ENCODE measurements at places on chromosomes 4 and X.

- peak; percentile 33 for DNase-seq
Observed at GRCh38 chrX:53716328-53717088, 30.0 kb upstream of the HUWE1 start.

GRCh38 chr4:173528378-173529321 is 1.4 kb downstream of the HAND2 start:
- DNase-seq: no peak

- DNase-seq: no peak
Observed at GRCh38 chr4:26892480-26893150, 32.0 kb downstream of the STIM2 start.

DNA sequence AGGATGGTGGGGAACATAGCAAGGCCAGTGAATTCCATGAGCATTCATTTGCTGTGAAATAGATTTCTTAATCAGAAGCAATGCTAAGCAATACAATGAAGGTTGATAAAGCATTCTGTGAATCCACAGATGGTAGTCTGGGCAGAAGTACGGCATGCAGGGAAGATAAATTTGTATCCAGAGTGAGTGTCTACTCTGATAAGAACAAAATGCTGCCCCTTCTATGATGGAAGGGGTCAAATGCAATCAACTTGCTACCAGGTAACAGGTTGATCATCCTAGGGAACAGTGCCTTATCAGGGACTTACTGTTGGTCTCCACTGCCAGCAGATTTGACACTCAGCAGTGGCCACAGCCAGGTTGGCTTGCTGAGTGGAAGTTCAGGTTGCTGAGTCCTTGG is 189.4 kb downstream of the MAB21L2 start:
- DNase-seq: no peak

DNA sequence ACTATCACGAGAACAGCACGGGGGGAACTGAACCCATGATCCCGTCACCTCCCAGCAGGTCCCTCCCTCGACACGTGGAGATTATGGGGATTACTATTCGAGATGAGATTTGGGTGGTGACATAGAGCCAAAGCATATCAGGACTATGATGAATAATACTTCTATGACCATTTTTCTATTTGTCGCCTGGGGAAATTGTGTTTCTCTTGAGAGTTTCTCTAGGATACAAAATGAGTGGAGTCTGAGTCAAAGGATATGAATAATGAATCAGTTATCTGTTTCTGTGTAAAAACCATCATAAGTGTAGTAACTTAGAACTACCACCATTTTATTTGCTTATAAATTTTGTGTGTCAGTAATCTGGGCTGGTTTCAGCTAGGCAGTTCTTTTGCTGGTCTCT is 533.0 kb upstream of the ARX start:
- DNase-seq: no peak

GRCh38 chrX:10190367-10190766 is 33.6 kb downstream of the CLCN4 start:
- no peak for DNase-seq

GRCh38 chr4:5524446-5525299 is 183.7 kb downstream of the EVC2 start:
- DNase-seq: no peak

- no peak for DNase-seq
Observed at GRCh38 chr4:152697284-152698088, 17.7 kb upstream of the TMEM154 start.

DNA sequence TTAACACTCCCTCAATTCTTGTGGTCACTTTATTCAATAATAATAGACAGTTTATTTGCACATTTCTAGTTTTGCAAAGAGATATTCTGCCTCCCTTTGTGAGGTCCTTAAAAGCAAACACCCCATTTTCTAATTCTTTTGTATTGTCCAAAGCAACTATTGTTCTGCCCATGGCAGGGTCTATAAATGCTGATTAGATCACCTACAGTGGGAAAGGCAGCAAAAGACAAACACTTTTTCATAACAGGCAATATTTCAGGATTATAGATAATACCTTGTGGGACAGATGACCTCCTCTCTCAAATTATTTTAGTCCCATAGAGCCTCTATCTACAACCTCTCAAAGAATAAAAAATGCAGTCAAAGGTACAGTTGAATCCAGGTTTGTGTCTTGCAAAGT is 28.6 kb downstream of the COMMD8 start:
- no peak for DNase-seq

- no peak for DNase-seq
Observed at GRCh38 chr4:55964046-55964445, 15.3 kb downstream of the CEP135 start.

DNA sequence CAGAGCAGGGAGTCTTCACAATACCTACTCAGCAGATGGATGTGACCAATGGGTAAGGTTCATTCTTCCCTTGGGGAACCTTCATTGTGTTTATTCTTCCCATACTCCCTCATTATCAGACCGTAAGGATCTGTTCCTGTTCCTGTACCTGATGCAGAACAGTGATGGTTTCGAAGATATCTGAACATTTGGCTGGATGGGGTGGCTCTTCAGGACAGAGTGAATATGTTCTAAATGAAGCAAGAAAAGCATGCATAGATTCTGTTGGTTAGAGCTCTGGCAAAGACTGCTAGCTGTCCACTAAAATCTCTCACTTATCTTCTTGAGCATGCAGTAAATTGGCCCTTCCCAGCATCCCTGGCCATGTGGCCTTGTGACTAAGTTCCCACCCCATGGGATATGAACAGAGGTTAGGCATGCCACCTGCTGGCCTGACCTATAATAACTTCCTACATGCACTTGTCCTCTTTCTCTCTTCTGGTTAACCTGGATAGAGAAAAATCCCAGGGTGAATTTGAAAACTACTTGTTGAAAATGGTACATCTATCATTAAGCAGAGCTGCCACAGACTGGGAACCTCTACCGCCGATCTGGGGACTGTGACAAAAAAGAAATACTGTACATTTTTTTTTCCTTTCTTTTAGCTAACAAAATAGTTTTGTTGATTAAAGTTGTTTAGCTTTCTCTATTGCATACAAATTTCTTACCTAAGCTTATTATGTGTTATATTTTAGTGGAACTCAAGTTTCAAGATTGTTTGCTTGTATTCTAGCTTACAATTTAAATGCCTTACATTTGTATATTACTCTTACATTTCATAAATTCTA is 60.0 kb upstream of the BANK1 start:
- peak; percentile 35 for DNase-seq

DNA sequence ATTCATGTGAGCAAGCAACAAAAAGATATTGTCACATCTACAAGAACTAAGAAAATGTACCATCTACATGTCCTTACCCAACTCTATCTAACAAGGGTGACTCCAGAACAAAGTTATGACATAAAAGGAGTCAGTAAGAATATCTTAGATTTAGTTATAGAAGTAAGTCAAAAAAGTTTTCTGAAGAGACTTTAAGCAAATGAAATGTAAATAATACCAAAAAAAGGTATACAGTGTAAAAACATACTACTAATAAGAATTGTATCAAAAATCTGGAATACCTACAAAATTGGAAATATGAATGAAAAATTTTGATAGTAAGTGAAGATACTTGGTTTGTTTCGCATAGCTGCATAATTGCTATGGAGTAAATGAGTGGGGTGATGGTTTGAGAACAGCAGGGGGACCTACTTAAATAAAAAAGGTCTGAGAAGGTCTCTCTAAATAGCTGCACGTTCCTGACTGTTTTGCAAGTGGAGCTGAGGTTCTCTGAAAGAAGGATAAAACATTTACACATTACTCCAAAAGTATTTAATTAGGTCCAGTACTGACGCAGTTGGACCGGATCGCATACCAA is 51.0 kb upstream of the ENPP6 start:
- DNase-seq: no peak

- DNase-seq: no peak
Observed at GRCh38 chr4:173578956-173579355, 48.9 kb upstream of the HAND2 start.

DNA sequence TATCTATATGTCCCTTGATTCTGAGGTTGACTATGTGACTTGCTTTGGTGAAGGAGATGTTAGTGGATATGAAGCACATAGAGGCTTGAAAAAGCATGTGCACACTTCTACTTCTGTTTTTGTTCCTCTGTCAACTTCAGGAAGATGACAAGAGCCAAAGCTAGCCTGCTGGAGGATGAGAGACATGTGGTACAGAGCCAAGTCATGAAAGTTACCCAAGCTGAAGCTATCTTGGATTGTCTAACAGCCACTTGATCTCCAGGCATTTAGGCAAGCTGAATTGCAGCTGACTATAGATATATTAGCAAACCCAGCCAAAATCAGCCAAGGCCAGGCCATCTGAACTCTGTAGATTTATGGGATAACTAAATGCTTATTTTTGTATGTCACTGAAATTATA is 70.8 kb upstream of the DYNLT3 start:
- DNase-seq: no peak

DNA sequence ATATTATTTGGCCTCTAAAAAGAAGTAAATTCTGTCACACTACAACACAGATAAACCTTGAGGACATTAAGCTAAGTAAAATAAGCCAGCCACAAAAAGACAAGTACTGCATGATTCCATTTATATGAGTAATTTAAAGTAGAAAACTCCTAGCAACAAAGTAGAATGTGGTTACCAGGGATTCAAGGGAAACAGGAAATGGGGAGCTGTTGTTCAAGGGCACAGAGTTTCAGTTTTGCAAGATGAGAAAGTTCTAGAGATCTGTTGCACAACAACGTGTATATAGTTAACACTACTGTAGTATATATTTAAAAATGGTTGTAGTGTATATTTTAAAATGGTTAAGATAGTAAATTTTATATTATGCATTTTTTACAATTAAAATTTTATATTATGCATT is 25.4 kb downstream of the SEC31A start:
- DNase-seq: no peak

GRCh38 chrX:129026202-129026601 is 497.1 kb downstream of the SMARCA1 start:
- DNase-seq: no peak

DNA sequence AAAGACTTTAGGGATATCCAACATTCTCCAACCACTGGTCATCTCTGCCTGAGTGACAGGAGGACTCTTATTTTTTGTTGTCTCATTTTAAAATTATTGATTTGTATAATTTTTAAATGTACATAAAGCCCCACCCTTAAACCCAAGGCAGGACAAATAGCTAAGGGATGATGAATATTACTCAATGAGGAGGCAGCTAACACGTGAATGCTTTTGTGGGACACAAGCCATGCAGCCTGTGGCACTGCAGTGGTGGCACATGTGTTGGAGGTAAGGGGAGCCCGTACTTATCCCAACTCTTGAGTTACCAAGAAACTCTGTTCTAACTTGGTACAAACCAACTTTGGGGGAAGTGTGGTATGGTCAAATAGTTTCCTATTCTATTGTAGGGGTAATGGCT is 19.5 kb downstream of the MID1IP1 start:
- no peak for DNase-seq

- no peak for DNase-seq
Observed at GRCh38 chr4:3248811-3249661, at the start of gene MSANTD1. Gene MSANTD1, plus strand, starts transcription at chr4:3249159. Its CDS starts 64 bp downstream, at chr4:3249223.

DNA sequence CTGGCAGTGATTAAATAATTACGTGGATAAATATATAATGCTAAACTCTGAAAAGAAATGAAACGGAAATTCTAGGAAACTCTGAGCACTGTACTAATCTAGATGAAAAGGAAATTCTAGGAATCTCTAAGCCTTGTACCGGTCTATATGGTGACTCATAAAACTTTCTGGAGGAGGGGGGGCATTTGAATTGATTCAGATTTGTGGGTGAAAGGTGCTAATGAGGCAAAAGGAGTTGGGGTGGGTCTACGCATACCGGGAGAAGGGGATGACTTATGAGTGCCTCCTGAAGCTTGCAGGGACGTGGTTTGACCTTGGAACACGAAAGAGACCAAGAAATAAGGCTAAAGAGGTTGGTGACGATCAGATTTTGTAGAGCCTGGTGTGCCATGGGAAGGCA is 151.7 kb upstream of the CASK start:
- DNase-seq: no peak

GRCh38 chrX:23883737-23884354 is 23.9 kb downstream of the APOO start:
- no peak for DNase-seq

GRCh38 chr4:125187226-125188176 is 127.3 kb upstream of the FAT4 start:
- no peak for DNase-seq

DNA sequence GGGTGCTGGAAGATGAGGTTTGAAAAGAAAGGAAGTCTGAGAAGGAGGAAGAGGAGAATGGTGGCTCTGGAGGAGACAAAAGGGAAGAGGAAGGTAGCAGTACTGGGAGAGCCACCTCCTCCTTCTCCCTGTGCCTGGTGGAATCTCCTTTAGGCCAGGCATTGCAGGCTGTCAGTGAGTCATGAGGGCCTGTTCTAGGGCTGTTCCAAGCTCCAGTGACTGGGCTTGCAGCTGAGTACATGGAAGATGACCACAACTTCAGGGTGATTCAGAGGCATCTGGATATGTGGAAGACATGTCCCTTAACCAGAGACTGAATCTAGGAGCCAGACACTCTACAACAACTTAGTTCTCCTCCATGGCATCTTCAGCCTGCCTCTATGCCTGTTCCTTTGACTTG is 107.8 kb downstream of the EFNB1 start:
- DNase-seq: no peak

GRCh38 chr4:98619180-98619579 is 39.2 kb downstream of the TSPAN5 start:
- no peak for DNase-seq

- no peak for DNase-seq
Observed at GRCh38 chr4:159455675-159456237, 352.9 kb downstream of the RAPGEF2 start.

GRCh38 chrX:24229976-24230375 is 80.4 kb downstream of the ZFX start:
- DNase-seq: no peak

Data from activated CD8-positive, alpha-beta memory T cell treated with anti-CD3 and anti-CD28 coated beads, Interleukin-2, amount 50 U/mL, for 4 hours (primary cell).